ENCODE measurements at places on chromosomes 2 and 18.

- no peak for DNase-seq
Measured at GRCh38 chr2:10329880-10330699, 27.4 kb downstream of the HPCAL1 start.

DNA sequence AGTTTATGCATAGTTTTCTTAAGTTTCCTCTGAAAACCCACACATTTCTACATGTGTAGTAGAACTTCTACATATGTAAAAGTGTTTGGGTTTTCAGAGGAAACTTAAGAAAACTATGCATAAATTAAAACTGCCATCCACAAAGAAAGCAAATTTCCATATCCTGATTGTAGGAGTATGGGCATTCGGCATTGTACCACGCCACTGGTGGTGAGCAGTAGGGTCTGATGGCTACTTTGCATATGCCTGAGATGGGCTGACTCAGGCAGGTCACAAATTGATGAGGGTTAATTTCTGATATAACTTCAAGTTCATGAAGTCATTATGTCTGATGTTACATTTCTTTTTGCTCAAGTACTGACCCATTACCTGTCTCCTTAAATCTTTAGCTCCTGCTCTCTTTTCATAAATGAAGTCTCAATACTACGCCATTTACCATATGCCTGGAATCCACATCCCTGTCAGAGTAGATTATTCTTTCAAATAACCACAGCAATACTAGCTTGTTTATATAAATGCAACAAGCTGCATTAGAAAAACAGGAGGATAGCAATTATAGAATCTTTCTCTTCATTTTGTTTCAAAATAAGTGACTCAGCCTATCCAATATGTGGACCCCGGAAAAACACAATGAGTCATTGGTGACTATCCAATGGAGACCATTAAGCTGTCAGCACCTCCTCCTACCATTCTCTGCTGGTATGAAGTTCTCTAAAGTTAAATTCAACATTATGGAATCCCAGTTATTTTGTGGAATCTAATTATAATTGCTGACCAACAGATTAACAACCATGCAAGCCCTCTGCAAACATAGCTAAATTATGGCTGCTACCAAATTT, 355.2 kb upstream of the UBE2E3 start:
- no peak for DNase-seq

GRCh38 chr2:29215073-29215472, 99.9 kb downstream of the CLIP4 start:
- no peak for DNase-seq

DNA sequence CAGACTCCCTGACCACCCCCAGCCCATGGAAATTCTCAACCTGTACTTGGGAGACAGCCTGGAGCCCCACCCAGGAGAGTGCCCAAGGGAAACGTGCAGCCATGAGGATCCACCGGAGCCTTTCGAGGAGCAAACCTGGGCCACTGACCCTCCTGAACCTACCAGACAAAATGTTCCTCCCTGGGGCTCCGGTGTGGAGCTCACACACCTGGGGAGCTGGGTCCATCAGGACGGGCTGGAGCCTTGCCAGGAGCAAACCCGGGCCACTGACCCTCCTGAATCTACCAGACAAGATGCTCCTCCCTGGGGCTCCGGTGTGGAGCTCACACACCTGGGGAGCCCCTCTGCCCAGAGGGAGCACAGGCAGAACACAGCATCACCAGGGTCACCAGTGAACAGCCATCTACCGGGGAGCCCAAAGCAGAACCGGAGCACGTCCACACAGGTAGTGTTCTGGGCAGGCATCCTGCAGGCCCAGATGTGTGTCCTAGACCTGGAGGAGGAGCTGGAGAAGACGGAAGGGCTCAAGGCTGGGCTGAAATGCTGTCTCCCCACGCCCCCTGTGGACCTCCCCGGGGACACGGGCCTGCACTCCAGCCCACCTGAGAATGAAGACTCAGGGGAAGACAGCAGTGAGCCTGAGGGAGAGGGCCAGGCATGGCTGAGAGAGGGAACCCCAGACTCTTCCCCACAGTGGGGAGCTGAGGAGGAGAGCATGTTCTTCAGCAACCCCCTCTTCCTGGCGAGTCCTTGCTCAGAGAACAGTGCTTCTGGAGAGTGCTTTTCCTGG, 8.9 kb downstream of the PSD4 start:
- DNase-seq: no peak

- no peak for DNase-seq
Measured at GRCh38 chr2:142306131-142306530, 175.3 kb upstream of the LRP1B start.

DNA sequence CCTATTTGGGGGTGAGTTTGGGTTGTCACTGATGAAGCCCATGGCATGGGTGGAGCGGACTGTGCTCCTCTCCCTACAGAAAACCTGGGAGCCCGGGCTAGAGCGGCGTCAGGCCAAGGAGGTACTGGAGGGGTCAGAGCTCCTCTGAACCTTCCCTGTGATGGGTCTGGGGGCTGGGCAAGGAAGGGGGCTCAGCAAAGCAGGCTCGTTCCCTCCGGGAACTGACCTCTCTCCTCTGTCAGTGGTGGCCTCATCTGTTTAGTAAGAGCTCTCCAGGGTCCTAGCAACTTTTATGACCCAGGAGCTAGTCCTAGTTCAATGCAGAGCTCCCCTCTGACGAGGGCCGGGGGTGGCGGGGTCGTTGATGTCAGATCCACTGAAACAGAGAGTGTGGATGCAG, 62.4 kb upstream of the OTOF start:
- DNase-seq: no peak

- DNase-seq: no peak
Measured at GRCh38 chr2:20925265-20925889, 102.5 kb upstream of the LDAH start.

DNA sequence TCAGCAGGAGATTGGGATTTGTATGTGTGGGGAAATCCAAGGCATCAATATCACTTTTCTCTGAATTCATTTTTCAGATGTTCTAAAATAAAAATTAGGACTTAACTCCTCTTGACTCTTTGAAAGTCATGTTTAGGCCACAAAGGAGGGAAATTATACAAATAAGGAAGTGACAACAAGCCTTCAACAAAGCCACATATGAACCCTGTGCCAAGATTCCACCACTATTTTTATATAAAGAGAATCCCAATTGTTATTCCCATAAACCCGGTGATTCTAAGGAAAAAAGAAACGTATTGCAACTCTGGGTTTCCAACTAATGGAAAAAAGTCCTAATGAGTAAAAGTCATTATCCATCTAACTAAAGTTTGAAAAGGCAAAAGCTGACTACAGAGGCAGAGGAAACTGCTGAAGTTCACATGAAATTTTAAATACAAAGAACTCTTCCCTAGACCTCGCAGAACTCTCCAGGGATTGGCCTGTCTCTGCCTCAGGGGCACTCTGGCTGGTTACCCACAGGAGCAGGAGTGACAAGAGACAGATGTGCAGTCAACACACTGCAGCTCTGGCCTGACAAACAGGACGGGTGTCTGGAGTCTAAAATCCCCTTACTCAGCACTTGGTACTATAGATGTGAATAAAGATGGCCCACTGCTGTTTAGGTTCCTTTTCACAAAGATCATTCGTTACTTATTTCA, 11.5 kb downstream of the NPC1 start:
- DNase-seq: no peak

DNA sequence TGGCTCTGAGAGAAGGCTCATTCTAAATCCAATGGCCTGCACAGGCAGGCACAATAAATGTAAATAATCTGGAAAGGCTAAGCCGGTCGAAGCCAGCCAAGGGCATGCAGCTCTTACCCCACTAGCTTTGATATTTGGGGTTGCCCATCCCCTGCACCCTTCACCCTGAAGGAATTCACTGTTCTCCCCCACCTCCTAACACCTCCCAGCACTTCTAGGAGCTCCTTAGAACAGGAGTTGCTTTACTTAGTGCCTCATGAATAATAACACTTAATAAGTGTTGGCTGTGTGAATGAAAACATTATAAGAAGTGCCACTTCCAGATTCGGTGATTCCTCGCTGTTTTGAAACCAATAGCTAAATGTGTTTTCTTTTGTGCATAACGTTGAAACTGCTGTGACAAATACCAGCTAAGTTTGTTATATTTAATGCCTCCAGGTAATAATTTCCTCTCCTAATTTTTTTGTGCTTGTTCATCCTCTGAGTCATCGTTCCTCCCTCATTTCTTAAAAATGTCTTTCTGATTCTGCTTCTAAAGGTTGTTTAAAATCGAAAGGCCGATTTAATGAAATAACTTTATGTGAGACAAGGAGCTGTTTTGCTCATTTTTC, 458.8 kb downstream of the METTL4 start:
- DNase-seq: no peak

DNA sequence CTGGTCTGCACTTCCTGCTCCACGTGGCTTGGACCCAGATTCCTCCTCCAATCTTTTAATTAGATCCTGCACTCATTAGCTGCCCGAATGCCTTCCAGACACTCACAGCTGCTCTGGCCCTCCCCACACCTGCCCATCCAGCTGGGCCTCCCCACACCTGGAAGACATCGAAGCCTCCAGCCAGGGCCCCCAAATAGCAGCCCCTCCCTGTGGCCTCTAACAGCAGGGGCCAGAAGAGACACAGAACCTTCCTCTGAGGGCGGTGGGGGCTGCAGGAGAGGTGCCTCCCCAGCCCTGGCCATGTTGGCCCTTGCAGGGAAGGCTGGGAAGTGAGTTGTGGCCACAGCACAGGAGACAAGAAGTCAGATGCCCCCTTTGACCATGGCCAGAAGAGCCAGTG, 252.8 kb downstream of the DYSF start:
- DNase-seq: no peak

DNA sequence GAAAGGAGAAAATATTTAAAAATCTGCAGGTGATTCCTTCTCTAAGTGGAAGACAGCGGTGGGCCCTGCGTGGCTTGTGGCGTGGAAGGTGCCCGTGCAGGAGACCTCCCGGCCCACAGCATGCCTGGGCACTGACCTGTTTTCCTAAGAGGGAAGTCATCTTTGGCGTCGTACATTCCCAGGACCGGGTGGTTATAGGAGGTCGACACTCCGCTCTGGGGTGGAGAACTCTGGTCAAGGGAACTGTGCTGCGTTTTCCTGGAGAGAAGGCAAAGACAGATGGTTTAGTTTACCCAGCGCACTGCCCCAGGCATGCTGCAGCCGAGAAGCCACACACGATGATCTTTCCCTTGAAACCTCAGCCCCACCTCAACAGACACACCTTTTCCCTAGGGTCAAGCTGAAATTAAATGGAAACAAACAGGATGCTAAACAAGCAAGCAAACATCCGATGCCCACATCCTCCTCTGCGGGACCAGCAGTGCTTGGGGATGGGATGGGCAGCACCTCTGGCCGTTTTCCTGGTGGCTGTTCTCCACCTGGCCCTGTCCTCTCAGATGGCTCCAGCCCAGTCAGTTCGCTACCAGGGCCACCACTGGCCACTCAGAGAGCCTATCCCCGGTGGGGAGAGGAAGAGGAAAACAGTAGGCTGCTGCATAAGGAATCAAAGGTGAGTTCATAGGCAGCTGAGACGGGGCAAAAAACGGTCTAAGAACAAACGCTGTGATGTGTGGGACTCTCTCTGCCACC, 244.1 kb downstream of the HDAC4 start:
- no peak for DNase-seq

GRCh38 chr2:190980630-190981209, 33.3 kb downstream of the STAT1 start:
- DNase-seq: no peak
